Endodermal cell (in vitro differentiated cells): ENCODE measurements at places on chromosomes 13 and 19.
A peak's percentile ranks its signal among the peaks of the same experiment; 100 is the strongest.

GRCh38 chr19:10353793-10354391 is 14.5 kb upstream of the ICAM3 start:
- H3K27me3 ChIP-seq: no peaks in the 10 kb centered on the region
- H3K4me3 ChIP-seq: peak overlapping the region; percentile 53
- H3K36me3 ChIP-seq: peaks cover 17% of the 10 kb centered on the region
- H3K4me1 ChIP-seq: no peaks in the 10 kb centered on the region
- H3K27ac ChIP-seq: peak overlapping the region; percentile 38

GRCh38 chr19:50909240-50910070 is 1.7 kb downstream of the KLK4 start:
- H3K4me1 ChIP-seq: no peaks in the 10 kb centered on the region
- H3K27ac ChIP-seq: no peak overlapping the region
- H3K36me3 ChIP-seq: no peaks in the 10 kb centered on the region

- H3K4me3 ChIP-seq: no peak overlapping the region
- H3K36me3 ChIP-seq: no peaks in the 10 kb centered on the region
- no peaks in the 10 kb centered on the region for H3K4me1 ChIP-seq
- no peak for DNase-seq
Observed at GRCh38 chr19:51076631-51077213, 6.0 kb downstream of the KLK14 start.

DNA sequence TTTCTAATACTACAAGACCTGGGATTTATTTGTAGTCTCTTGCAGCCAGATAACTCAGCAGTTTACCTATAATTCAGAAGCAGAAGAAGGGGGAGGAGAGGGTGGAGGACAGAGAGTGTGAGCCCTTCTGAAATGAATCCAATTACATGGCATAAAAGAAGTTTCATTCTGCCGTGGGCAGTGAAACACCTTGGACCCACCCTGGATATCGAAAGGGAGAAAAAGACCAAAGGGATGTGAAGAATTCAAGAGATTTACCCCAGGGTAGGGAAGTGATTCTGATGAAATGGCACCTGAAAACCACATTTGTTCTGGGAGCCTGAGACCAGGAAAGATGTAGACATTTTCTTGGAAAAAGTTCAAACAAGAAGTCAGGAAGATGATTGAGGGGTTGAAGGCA is 140.9 kb downstream of the NDFIP2 start:
- H3K4me1 ChIP-seq: no peaks in the 10 kb centered on the region
- no peaks in the 10 kb centered on the region for H3K27me3 ChIP-seq
- no peak overlapping the region for H3K4me3 ChIP-seq
- H3K27ac ChIP-seq: no peak overlapping the region
- H3K36me3 ChIP-seq: no peaks in the 10 kb centered on the region
- DNase-seq: no peak

- no peaks in the 10 kb centered on the region for H3K27me3 ChIP-seq
- H3K4me1 ChIP-seq: no peaks in the 10 kb centered on the region
- no peak for DNase-seq
- H3K27ac ChIP-seq: no peak overlapping the region
- peaks cover 8% of the 10 kb centered on the region for H3K36me3 ChIP-seq
Observed at GRCh38 chr13:102771298-102772041, 2.1 kb downstream of the TEX30 start.

DNA sequence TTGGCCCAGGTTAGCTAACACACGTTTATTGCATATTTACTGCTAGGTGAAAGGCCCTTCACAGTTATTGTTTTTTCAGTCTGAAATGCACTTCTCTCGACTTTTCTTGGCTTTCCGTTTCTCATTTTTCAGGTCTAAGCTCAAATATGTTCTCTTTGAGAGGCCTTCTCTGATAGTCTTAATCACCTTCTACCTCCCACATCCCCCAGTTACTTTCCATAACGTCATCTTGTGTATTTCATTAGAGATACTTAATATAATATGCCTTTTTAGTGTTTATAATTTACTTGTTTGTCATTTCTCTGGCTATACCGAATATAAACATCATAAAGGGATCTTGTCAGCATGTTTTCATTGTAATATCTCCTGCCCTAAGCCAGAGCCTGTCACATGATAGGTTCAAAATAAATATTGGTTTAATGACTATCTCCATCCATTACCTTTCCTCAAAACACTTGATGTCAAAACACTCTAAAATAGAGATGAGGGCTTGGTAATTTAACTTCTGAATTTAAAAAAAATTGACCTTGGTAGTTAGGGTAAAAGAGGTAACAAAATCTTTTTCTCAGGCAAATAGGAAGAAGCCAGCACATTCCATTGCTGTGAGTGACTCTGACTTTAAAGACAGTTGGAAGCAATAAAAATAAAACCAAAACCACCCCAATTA is 168.6 kb upstream of the RFC3 start:
- no peak overlapping the region for H3K4me3 ChIP-seq
- H3K36me3 ChIP-seq: no peaks in the 10 kb centered on the region
- DNase-seq: no peak
- H3K27me3 ChIP-seq: no peaks in the 10 kb centered on the region
- H3K4me1 ChIP-seq: peaks cover 8% of the 10 kb centered on the region

GRCh38 chr13:27860743-27861142 is 59.1 kb upstream of the PDX1 start:
- no peak overlapping the region for H3K4me3 ChIP-seq
- H3K27ac ChIP-seq: no peak overlapping the region
- no peaks in the 10 kb centered on the region for H3K36me3 ChIP-seq
- peaks cover 74% of the 10 kb centered on the region for H3K27me3 ChIP-seq
- no peak for DNase-seq

DNA sequence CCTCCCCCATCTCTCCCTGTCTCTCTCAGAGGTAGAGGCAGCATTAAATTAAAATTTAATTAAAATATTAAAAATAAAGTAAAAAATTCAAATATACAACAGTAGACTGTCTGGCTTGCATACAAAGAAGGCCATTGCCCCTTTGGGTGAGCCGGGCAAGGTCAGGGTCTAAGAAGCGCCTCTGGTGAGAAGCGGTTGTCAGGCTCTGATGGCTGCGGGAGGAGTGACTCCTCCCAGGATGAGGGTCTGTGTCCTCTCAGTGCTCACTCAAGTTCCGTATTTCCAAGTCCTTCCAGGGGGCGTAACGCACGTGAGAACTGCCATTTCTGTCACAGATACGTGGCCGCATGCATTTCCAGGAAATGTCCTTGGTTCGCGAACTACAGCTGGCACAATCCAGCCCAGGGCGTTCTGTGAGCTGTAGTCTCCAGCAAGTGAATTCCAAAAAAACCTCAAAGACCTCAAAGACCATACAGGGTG is 737 bp upstream of the ZNF181 start:
- no peaks in the 10 kb centered on the region for H3K4me1 ChIP-seq
- peaks cover 21% of the 10 kb centered on the region for H3K36me3 ChIP-seq
- peak overlapping the region; percentile 53 for H3K27ac ChIP-seq
- no peak for DNase-seq

DNA sequence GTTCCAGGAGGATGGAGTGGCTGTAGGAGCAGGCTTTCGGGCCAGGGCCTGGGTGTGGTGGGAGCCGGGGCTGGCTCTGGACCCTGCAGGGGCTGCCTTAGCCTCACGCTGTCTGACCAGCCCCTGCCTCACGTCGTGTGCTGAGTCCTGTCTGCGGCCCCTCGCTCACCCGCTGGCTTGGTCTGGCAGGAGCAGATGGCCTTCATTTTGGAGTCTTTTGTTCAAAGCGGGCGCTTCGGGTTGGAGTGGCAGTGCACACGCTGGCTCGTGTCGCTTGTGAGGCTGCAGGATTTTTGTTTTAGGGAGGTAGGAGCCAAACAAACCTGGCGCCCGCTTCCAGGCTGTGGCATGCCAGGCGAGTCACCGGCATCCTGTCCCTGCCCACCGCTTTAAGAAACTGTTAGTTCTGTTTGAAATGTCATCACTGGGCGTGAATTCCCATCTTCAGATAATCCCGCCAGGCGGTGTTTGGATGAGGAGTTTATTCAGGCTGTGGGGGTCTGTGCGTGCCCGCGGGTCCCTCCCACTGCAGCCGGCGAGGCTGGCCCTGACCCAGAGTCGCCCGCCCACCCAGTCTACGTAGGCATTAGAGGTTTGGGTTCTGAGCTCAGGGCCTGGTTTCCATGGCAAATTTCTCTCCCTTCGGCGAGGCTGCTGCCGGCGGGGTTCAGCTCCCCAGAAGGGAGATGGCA is 89.8 kb downstream of the KDM4B start:
- DNase-seq: no peak
- H3K4me1 ChIP-seq: no peaks in the 10 kb centered on the region
- H3K36me3 ChIP-seq: peaks cover 29% of the 10 kb centered on the region
- H3K27me3 ChIP-seq: no peaks in the 10 kb centered on the region
- no peak overlapping the region for H3K4me3 ChIP-seq

- H3K36me3 ChIP-seq: peaks cover 10% of the 10 kb centered on the region
- H3K27me3 ChIP-seq: no peaks in the 10 kb centered on the region
- H3K4me1 ChIP-seq: peaks cover 6% of the 10 kb centered on the region
- no peak for DNase-seq
- H3K27ac ChIP-seq: no peak overlapping the region
- no peak overlapping the region for H3K4me3 ChIP-seq
Observed at GRCh38 chr19:948842-949496, 23.1 kb downstream of the ARID3A start.

- H3K27ac ChIP-seq: no peak overlapping the region
- H3K27me3 ChIP-seq: no peaks in the 10 kb centered on the region
- DNase-seq: peak; percentile 39
- peaks cover 3% of the 10 kb centered on the region for H3K4me1 ChIP-seq
- H3K36me3 ChIP-seq: no peaks in the 10 kb centered on the region
Observed at GRCh38 chr13:85170372-85170771, 628.8 kb downstream of the SLITRK6 start.

GRCh38 chr19:47226426-47227351 is 4.3 kb downstream of the BBC3 start:
- H3K27ac ChIP-seq: peak overlapping the region; percentile 94
- no peak for DNase-seq
- H3K36me3 ChIP-seq: peaks cover 27% of the 10 kb centered on the region
- peaks cover 12% of the 10 kb centered on the region for H3K4me1 ChIP-seq
- peak overlapping the region; percentile 95 for H3K4me3 ChIP-seq
- H3K27me3 ChIP-seq: no peaks in the 10 kb centered on the region

DNA sequence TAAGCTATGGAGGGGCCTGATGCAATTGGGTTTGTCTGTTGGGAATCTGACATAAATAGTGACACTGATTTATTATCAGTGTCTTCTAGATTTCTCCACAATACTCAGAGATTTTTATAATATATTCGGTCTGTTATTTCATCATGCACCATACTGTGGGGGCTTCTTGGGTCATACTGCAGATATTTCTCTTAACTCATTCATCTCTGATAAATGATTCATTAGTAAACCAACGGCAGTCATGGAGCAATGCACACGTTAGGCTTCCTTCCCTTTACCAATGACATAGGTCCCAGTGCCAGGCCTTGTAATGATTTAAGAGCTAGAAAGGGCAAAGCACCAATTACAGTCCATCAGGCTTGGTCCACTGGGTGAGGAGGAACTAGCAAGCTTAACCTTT is 53.6 kb downstream of the FAM216B start:
- no peak overlapping the region for H3K27ac ChIP-seq
- no peak overlapping the region for H3K4me3 ChIP-seq
- no peaks in the 10 kb centered on the region for H3K27me3 ChIP-seq
- H3K36me3 ChIP-seq: no peaks in the 10 kb centered on the region
- no peak for DNase-seq
- H3K4me1 ChIP-seq: no peaks in the 10 kb centered on the region

- no peak for DNase-seq
- H3K4me3 ChIP-seq: no peak overlapping the region
- no peaks in the 10 kb centered on the region for H3K27me3 ChIP-seq
- no peaks in the 10 kb centered on the region for H3K4me1 ChIP-seq
Observed at GRCh38 chr13:111232191-111232590, 88.3 kb upstream of the TEX29 start.

DNA sequence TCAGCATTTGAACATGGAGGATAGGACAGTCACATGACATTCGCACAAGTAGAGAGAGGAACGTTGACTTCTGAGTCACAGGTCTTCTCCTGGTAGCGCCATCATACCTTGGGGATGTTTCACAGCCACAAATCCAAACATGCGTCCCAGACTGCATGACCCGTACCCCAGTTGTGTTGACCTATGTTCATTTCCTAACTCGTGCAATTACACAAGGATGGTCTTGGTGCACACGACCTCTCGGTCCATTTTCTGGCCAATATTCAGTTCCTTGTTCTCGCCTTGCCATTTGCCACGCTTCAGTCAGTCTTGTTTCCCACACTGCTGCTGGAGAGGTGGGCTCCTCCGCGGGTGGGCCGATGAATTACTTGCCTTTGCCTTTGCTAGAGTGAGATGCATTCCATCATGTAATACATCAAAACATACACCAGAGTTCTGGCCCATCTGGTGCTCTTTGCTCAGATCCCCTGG is 87.3 kb downstream of the COL4A2 start:
- no peak overlapping the region for H3K27ac ChIP-seq
- no peak for DNase-seq
- H3K36me3 ChIP-seq: peaks cover 73% of the 10 kb centered on the region

DNA sequence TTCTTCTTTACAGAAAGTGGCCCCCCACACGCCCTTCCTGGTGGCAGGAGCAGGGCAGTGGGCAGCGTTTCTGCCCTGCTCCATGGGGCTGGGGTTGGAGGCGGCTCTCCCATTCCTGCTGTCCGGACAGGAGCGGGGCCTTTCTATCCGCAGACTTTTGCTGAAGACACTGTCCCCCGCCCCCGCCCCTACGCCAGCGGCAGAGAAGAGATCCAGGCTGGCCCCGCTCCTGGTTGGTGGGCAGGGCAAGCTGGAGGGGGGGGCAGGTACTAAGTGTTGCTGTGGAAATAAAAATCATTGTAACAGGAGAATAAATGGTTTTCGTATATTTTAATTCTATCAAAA is 81.7 kb downstream of the ZNF429 start:
- H3K27ac ChIP-seq: no peak overlapping the region
- peaks cover 4% of the 10 kb centered on the region for H3K27me3 ChIP-seq
- no peaks in the 10 kb centered on the region for H3K36me3 ChIP-seq
- DNase-seq: no peak

DNA sequence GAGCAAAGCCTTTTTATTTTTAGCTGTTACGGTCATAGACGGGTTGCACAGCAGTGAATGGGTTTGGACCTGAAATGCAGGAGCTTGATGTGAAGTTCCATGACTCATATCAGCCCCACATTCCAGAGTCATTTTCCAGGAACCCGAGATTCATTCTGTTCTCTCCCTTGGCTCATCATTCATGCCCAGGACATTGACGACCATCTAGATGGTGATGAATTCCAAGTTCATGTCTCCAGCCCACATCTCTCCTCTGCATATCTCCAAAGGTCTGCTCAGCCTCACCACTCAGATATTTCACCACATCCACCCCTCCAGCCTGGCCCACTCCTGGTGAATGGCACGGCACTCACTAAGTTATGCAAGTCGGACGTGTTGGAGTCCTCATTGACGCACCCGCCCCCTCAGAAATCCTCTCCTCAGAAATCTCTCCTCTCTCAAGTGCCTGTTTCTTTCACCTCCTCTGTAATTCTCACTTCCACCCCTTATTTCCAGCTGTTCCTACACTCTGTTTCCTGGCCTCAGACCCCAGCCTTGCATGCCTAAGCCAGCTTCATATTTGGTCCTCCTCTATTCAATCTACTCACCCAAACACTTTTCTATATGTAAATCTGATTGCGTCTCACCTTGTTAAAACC is 83.1 kb downstream of the ALOX5AP start:
- no peak for DNase-seq
- peaks cover 7% of the 10 kb centered on the region for H3K4me1 ChIP-seq
- no peak overlapping the region for H3K27ac ChIP-seq
- H3K4me3 ChIP-seq: no peak overlapping the region
- no peaks in the 10 kb centered on the region for H3K36me3 ChIP-seq
